ENCODE measurements at places on chromosomes 5 and 9.
A peak's percentile ranks its signal among the peaks of the same experiment; 100 is the strongest.

- peak; percentile 17 for DNase-seq
These were observed 27.6 kb downstream of the ZNF622 start for GRCh38 chr5:16437977-16438376.

DNA sequence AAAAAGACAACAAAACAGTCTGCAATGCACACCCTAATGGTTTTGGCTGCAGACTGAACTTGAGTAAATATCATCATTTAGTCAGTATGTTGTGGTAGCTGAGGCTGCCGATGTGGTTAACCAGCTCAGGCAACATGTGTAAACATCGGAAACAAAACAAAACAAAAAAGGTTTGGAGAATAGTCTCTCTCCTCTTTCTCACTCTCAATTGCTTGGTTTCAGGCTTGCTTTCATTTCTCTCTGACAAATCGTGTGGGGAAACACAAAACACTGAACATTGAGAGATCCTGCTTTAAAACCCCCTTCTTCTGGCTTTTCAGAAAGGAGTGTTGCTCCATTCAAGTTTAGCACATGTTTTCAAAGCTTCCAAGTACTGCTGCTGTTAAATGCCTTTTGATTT lies 453.3 kb downstream of the BNC2 start:
- DNase-seq = no peak

DNA sequence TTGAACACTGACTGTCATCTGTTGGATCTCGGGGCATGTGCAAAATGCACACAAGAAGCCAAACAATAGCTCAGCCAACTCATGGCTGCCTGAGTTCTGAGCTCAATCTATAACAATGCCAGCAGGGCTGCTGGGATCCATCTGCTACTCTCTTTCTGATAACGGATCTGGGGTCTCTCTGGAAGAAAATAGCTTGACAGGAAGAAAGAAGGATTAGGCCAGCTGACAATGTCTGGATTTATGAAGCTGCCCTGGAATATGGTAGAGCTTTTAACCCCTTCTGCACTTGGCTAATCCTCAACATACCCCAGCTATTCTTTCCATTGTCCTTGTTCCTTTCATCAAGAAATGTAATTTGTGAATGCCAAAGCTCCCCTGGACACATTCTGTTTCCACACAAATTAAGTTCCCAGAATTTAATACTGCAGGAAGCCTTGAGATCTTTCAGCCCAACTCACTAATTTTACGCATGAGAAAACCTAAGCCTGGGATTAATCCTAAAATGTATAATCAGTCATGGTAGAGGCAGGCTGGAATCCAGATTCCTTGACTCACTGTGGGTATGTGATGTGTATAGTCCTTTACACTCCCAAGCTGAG lies 62.7 kb upstream of the PCA3 start:
- DNase-seq = no peak

- no peak for DNase-seq
These were observed 46.7 kb downstream of the IL31RA start for GRCh38 chr5:55897905-55898304.

GRCh38 chr5:25858019-25858418 lies 1180.4 kb downstream of the CDH9 start:
- DNase-seq = peak; percentile 88

GRCh38 chr5:34499001-34499734 lies 157.0 kb upstream of the RAI14 start:
- DNase-seq = no peak

- DNase-seq = peak; percentile 19
These were observed 657 bp downstream of the MTRR start for GRCh38 chr5:7869474-7870136.

DNA sequence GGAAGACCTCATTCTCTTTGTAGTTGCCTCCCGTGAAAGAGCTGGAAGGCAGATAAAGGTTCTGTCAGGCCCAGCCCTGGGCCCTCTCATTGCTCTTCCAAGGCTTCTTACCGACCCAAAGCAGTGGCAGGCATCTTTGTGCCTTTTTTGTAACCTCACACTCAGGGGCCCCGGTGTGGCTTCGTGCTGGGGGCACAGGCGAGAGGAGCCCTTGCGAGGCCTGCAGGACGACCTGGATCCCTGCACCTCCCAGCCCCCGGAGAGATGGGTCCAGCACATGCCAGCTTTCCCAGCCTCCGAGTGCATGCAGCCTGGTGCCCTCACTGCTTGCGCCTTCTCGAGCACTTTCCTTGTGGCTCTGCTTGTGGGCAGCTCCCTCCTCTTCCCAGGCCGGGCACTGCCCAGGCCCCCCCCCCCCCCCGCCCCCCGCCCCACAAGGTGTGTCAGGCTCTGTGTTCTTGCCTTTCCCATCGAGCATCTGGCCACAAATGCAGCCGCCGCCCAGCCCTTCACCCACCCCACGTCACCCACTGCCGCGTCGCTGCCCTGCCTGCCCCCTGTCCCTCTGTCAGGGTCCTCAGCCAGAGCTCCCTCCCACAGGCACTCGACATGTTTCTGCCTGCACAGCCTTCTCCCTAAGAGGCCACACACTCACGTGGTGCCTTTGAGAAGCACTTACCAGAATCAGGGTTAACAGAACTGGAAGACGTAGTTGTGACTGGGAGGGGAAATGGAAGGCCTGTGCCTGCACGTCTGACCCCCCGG lies 63.7 kb upstream of the CACNA1B start:
- no peak for DNase-seq

GRCh38 chr5:175829813-175830585 lies 41.4 kb upstream of the CPLX2 start:
- DNase-seq = no peak

DNA sequence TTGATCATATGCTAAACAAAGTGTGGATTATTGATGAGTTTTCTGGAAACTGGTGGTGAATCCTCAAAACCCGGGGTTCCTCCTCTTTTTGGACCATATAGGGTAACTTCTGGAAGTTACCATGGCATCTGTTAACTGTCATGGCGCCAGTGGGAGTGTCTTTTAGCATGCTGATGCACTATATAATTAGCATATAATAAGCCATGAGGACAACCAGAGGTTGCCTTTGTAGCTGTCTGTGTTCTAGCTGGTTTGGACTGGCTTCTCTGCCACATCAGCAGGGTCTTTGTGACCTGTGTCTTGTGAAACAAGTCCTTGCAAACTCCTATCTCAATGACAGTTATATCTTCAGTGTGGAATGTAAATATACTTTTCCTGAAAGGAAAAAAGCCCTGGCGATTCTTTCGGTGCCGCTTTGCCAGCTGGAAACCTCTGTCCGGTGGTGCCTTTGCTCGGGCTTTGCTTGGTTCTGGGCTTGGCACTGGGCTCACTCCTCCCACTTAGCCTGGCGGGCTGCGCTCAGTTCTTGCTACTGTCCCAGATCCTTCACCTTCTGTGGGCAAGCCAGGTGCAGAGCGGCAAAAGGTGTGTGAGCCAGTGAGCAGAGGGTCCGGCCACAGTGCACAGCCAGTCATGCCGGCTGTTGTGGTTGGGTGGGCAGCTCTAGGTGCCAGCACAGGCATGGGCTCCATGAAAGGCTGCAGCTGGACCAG lies 20.4 kb downstream of the NXNL2 start:
- no peak for DNase-seq

GRCh38 chr5:62720031-62720441 lies 141.4 kb downstream of the LRRC70 start:
- peak; percentile 77 for DNase-seq

DNA sequence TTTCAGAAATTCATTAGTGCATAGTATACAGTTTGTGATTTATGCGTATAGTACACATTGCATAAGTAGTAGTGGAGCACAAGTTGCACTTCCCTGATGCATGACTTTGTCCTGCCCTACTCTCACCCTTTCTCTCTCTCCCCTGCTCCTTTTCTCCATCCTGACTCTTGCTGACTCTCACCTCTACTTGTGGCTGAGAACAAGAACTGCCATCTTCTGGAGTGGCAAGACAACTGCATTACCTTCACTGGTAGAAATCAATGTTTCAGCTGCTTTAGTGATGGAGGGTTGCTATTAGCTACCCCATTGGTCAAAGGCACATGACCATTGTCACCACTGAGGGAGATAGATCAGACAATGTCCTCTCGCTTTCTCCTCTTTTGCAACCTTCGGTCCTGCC lies 26.9 kb downstream of the SPEF2 start:
- DNase-seq = peak; percentile 45

- DNase-seq = no peak
These were observed 88.8 kb upstream of the SH3GL2 start for GRCh38 chr9:17490110-17490509.

DNA sequence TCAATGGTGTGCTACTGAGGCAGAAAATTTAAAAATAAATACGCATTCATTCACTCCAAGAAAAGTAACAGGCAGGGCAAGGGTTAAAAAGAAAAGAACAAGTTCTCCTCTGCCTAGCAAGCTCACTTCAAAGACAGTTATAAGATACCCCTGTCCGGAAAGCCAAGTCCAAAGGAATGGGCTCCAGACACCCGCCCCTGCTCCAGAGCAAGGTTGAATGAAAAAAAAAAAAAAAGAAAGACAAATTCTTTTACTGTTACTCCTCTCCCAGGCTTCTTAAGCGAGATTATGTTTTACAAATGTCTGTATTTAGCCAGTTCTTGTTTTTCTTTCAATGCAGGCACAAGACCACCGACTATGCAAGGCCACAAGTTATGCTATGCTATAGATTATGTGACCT lies 9.1 kb upstream of the ANXA2R start:
- no peak for DNase-seq

- DNase-seq = no peak
These were observed 755.3 kb downstream of the TLE1 start for GRCh38 chr9:80934095-80934494.

DNA sequence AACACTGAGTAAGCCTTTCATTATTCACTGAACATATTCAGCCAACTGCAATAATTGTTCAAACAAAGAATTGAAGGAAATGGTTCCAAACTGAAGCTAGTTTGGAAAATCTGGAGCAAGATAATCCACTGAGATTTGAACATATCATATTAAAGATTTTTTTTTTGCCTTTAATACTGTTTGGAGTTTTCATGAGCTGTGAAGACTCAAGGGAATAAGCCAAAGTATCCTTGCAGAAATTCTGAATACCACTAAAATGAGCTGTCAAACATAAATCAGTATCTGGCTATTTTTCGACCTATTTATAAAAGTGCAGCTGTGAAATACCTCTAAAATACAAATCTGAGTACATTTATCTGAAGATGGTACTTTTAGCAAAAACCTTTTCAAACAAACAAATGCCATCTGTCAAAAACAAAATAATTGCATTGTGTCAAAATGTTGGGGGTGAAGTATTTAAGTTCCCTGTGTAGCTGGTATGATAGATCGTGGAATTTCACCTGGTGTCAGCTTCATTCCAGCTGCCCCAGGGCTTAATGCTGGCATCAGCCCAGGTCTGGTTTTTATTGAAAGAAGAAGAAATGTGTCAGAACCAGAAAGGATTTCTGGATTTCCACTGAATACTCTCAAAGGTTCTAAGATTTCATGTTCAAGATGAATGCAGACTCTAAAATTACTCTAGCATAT lies 149.0 kb upstream of the GRAMD2B start:
- no peak for DNase-seq

GRCh38 chr5:147965715-147966114 lies 59.4 kb upstream of the C5orf46 start:
- DNase-seq = no peak

DNA sequence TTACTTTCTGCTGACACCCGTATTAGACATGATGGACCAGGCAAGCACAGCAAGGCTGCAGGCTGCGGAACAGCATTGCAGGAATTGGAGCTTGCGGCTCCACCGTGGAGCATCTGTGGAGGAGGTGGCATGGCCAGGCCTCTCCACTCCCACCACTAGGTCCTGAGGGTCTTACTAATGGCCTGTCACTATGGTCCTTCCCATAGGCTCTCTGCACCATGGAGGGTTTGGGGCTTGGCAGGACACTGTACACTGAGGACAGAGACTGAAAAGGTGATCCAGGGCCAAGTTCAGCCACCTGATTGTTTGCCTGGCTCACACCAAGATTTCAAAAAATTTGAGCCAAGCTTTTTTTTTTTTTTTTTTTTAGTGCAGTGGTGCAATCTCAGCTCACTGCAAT lies 14.3 kb upstream of the ZBTB43 start:
- DNase-seq = no peak

DNA sequence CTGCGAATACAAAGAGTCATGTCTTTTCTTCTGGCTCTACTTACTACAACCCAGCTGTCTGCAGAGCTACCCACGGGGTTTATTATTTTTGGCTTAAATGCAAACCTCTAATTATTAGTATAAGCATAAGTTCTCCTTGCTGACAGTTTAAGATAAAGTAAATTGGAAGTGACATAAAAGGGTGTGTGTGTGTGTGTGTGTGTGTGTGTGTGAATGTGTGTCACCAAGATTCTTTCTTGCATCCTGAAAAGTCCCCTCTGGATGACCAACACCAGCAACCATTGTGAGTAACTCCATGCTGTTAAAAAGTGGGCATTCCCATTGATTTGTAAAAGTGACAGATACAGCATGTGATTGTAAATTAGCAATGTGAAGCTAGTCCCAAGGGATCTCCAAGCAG lies 803.8 kb upstream of the ZNF608 start:
- DNase-seq = no peak

DNA sequence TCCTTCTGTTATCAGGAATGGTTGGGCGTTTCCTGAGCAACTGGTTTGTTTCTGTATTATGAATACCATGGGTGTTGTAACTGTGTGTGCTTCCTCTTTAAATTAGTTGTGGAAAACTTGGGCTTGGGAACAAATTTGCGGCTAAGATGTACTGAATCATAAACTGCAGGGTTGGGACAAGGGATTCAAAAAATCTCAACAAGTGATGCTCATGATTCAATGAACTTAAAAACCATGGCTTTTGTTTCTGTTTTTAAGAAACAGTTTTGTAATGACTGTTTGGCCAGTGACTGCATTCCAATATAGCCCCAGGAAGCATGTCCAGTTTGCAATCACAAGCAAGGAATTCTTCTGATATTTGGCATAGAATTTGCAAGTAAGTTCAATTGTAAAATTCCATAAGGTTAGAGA lies 657.5 kb upstream of the WWC1 start:
- DNase-seq = no peak

- DNase-seq = no peak
These were observed 171.8 kb upstream of the RAI14 start for GRCh38 chr5:34484216-34484920.

DNA sequence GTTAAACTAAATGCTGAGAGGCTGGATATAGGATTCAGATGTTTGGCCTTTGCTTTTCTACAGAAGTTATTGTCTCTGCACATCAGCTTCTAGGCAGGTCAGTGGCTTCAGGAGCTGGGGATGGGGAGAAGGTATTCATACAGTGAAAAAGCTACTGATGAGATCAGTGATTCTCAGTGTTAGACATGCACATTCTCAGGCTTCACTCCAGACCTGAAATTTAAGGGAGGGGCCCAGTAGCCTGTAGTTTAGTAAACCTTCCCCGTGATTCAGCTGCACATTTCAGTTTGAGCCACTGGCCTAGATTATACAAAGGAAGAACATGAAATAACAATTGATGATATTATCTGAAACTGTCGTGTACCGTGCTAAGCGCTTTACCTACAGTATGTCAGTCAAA lies 127.2 kb downstream of the ARHGAP26 start:
- no peak for DNase-seq

- DNase-seq = no peak
These were observed 175.1 kb downstream of the RORB start for GRCh38 chr9:74672237-74672636.

- DNase-seq = no peak
These were observed 19.2 kb upstream of the EXOC3 start for GRCh38 chr5:423626-424261.

- DNase-seq = no peak
These were observed 80.8 kb upstream of the IL12B start for GRCh38 chr5:159411115-159411514.
